ENCODE measurements at places on chromosomes 2 and 18. TPM values are rescaled to one million over a fixed set of nuclear protein-coding genes. Genes with fewer than 3 reads are reported as not detected.

The CYP26B1 gene
- not detected for polyA plus RNA-seq

DNA sequence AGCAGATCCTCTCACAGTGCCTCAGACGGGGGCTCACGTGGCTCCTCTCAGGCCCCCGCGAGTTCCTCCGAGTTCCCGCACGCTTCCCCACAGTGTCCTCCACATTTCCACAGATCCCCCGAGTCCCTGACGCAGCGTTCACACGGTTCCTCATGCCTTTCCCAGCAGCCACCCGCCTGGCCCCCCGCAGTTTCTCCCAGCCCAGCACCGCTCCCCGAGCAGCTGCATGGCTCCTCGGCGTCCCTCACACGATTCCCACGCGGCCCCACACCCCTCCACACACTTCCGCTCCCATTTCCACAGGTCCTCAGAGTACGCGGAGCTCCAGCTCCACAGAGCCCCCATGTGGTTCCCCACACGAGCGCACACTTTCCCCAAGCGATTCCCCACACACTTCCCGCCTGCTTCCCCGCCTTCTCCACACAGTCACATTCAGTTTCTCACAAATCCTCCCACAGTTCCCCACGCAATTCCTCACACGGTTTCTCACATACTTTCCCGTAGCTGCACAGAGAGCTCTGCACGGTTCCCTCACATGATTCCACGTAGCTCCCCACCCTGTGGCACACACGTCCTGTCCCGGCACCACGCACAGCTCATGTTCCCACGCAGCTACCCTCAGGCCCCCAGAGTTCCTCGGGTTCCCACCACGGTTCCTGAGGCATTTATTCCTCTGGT, 39.9 kb downstream of the KIF1A start:
- H3K4me1 ChIP-seq, result no peaks in the 10 kb centered on the region
- H3K36me3 ChIP-seq, result no peaks in the 10 kb centered on the region
- H3K4me3 ChIP-seq, result no peak overlapping the region
- no peak overlapping the region for H3K27ac ChIP-seq
- no peak for DNase-seq

The FOXI3 gene
- polyA plus RNA-seq, result not detected

DNA sequence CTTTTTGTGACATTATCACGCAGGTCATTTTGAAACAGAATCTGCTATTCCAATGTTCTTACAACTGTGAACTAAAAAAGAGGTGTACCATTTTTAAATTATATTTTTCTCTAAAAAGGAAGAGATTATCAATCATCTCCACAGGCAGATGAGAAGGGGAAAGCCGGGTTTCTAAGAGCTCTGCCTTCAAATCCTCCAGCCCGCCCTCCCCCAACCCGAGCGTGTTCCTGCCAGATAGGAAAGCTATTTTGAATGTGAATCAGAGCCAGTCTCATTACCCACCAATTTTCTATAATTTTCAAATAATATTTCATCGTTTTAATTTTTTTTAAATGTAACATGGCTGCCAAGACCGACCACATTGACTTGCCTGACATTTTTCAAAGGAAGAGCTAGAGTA, 65.9 kb downstream of the KCNF1 start:
- no peaks in the 10 kb centered on the region for H3K36me3 ChIP-seq
- H3K4me1 ChIP-seq, result no peaks in the 10 kb centered on the region
- no peak overlapping the region for H3K27ac ChIP-seq
- no peaks in the 10 kb centered on the region for H3K27me3 ChIP-seq
- no peak for DNase-seq

- H3K4me3 ChIP-seq, result no peak within 1 kb of the TSS
- H3K27me3 ChIP-seq, result peaks cover 28% of the 10 kb centered on the region
- no peaks in the 10 kb centered on the region for H3K36me3 ChIP-seq
- no peak within 1 kb of the TSS for H3K27ac ChIP-seq
- peaks cover 14% of the 10 kb centered on the region for H3K4me1 ChIP-seq
Observed at GRCh38 chr18:59697236-59697932, at the start of gene CCBE1. TSS of gene CCBE1 (minus strand) at chr18:59697423.

DNA sequence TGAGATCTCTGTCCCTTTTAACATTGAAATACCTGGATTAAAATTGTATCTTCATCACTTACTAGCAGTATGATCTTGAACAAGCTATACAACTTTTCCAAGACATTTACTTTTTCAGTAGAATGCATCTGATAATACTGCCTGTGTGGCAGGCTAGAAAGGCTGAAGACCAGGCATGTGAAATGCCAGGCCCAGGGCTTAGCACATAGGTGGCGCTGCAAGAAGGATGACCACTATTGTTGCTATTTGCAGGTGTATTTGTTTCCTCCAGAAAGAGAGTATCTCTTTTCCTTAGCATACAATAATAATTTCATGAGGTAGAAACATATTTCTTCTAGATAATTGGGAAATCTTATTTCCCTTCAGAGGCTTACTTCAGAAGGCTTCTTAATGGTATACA, 331.3 kb downstream of the THSD7B start:
- no peak for DNase-seq
- no peak overlapping the region for H3K4me3 ChIP-seq
- H3K4me1 ChIP-seq, result no peaks in the 10 kb centered on the region
- no peaks in the 10 kb centered on the region for H3K36me3 ChIP-seq
- H3K27me3 ChIP-seq, result no peaks in the 10 kb centered on the region

- H3K27me3 ChIP-seq, result no peaks in the 10 kb centered on the region
- no peak for DNase-seq
- no peaks in the 10 kb centered on the region for H3K36me3 ChIP-seq
- H3K27ac ChIP-seq, result no peak overlapping the region
- no peak overlapping the region for H3K4me3 ChIP-seq
- no peaks in the 10 kb centered on the region for H3K4me1 ChIP-seq
Observed at GRCh38 chr2:3454802-3455201, 64.5 kb downstream of the ADI1 start.

DNA sequence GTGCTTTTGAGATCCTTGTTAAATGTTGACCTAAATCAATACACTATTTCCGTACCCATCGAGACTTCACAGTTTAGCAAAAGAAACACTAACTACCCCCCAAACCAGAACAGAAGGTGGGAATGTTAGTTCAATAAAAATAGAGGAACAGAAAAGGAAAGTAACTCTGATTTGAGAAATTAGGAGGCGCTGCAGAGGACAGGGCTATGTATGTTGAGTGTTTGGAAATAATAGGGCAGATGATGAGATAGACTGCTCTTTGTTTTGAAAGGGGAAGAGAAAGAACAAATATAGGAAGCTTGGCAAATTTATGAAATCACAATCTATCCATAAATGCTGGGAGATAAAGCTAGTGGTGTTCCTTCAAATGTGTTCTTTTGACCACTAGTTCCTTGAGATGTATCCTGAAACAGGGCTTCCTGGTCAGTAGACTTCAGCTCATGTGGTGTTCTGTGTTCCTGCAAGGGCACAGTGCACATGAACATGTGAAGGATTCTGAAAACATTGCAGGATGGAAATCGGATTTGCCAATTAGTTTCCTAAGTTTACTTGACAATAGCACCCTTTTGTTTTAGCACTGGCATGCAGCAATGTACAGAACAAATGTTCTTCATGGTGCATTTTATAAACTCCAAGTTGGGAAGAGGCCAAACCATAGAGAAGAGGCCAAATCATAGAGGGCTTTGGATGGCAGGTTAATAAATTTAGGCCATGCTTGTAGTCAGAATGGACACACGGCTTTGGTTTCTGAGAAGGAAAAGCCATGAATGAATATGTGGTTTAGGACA, 39.8 kb downstream of the RHBDD1 start:
- no peak overlapping the region for H3K27ac ChIP-seq
- H3K4me3 ChIP-seq, result no peak overlapping the region
- H3K36me3 ChIP-seq, result peaks cover 3% of the 10 kb centered on the region
- H3K4me1 ChIP-seq, result peaks cover 31% of the 10 kb centered on the region
- no peaks in the 10 kb centered on the region for H3K27me3 ChIP-seq

DNA sequence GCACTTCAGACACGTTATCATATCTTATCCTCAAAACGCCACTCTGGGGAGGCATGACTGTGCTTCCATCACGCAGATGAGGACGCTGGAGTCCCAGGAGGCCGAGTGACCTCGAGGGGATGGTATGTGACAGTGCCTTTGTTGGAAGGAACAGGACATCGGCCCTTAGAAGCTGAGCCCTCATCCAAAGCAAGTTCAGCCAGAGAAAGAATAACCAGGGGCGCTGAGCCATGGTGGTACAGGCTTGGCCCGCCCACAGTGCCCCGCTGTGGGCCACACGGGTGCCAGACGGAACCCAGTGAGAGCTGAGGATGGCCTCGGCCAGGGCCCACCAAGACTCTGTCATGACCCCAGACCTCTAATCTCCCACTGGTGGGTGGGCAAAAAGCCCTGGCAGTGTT, 31.3 kb downstream of the HS1BP3 start:
- H3K27ac ChIP-seq, result no peak overlapping the region
- no peak for DNase-seq
- peaks cover 62% of the 10 kb centered on the region for H3K36me3 ChIP-seq
- H3K4me3 ChIP-seq, result no peak overlapping the region

- no peaks in the 10 kb centered on the region for H3K36me3 ChIP-seq
- no peaks in the 10 kb centered on the region for H3K27me3 ChIP-seq
- H3K4me3 ChIP-seq, result no peak overlapping the region
Observed at GRCh38 chr2:53130441-53130943, 637.1 kb upstream of the CHAC2 start.
